ENCODE measurements at places on chromosomes 4 and X.

- DNase-seq: no peak
Observed at GRCh38 chrX:11254417-11255109, 38.6 kb upstream of the AMELX start.

- no peak for DNase-seq
Observed at GRCh38 chr4:41176340-41176739, 38.0 kb downstream of the APBB2 start.

GRCh38 chrX:104270916-104271512 is 16.3 kb upstream of the ESX1 start:
- DNase-seq: no peak

- no peak for DNase-seq
Observed at GRCh38 chr4:128639541-128640270, 169.8 kb upstream of the JADE1 start.

GRCh38 chrX:118745570-118745969 is 18.2 kb downstream of the IL13RA1 start:
- no peak for DNase-seq

GRCh38 chrX:9866633-9867032 is 80.4 kb downstream of the SHROOM2 start:
- no peak for DNase-seq

DNA sequence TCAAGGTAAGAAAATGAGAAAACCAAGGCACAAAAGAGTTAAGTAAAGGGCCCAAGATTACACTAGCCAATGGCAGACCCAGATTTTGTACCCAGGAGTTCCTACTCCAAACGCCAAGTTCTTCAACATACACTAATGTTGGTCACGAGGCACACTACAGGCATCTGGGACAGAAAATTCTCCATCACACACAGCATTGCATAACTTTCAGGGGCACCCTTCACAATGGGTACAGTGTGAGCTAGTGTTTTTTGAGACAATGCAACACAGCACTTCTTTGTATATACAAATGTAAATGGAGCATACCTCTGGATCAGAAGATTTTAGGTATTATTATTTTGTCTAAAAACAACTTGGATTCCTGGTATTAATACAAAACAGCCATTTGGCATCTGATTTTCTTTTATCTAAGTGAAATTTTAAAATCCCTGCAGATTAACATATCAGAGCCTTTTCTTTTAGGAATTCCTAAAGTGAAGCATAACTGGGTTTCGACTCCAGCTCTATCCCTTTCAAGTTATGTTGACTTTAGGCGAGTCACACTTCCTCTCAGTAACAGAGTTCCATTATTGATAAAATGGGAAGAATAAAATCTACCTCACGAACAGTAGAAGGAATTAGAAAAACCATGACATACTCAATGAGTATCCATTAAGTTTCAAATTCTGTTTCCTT is 41.1 kb downstream of the ADGRA3 start:
- DNase-seq: no peak

DNA sequence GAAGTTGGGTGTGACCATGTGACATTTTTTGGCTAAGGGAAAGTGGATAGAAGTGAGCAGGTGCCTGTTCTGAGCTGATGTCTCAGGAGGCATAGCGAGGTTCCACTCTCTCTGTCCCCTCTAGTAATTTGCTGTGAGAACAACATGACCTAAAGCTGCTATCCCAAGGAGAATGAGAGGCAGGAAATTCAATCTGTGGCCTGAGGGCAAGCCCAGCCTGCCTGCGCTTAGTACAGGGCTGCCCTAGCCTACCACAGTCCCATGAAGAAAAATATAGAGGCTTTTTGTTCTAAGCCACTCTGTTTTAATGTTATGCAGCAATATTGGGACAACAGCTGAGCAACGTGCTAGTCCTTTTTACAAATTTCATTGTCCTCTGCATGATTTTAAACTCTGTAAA is 193.1 kb downstream of the LDB2 start:
- DNase-seq: no peak

DNA sequence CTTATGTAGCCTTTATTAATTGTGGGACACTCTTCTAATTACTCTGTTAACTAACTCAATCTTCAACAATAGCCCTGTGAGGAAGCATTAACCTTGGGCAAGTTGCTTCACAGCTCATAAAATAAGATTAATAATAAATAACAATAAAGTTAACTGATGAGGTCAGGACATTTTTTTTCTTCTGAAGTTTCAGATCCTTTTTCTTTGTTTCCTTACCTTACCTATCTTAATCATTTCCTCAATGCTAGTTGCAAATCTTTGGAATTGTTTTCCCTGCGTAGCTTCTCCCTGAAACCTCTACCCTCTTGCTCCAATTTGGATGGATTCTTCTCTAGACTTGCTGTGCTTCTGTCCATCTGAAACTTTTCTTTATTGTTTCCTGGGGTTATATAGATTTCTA is 17.5 kb upstream of the PLAC8 start:
- DNase-seq: no peak

- no peak for DNase-seq
Observed at GRCh38 chr4:118171381-118171780, 137.1 kb downstream of the NDST3 start.

DNA sequence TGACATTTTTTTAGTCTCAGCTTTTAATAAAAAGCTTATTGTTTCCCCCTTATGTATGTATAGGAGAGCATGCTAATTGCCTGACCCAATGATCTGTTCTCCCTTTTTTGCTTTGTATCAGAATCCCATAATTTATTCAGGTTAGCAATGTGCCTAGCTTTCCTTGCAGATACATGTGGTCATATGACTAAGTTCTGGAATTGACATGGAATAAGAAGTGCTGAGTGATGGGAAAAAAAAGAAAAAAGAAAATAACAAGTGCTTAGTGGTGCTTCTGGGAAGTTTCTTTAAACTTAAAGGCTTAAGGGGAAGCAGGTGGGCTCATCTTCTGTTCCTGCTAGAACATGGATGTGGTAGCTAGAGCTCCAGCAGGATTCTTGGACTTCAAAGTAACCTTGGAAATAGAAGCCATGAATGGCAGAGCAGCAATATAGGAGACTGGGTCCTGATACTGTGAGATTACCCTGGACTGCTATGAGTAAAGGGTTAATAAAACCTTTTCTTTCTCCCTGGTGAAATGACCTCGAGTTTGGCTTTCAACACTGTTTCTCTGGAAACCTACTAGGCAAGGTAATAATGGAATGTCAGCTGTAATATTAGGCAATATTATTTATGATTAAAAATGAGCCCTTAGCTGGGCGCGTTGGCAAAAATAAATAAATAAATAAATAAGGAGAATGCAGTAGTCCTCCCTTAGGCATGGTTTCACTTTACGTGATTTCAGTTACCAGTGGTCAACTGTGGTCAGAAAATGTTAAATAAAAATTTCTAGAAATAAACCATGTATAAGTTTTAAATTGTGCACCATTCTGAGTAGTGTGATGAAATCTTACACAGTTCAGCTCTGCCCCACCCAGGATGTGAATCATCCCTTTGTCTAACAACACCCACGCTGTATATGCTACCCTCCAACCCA is 16.7 kb upstream of the RBM41 start:
- DNase-seq: no peak

DNA sequence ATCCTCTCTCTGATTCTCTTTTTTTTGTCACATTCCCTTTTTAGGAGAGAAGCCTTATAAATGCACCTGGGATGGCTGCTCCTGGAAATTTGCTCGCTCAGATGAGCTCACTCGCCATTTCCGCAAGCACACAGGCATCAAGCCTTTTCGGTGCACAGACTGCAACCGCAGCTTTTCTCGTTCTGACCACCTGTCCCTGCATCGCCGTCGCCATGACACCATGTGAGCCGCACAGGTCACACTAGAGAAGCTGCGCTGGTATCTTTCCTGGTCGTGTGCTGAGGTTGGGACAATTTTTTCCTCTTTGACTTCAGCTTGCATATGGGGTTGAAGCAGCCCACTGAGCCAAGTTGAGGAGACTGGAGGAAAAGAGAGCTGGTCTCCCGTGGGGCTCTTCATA is 52.1 kb downstream of the KLF8 start:
- DNase-seq: no peak

DNA sequence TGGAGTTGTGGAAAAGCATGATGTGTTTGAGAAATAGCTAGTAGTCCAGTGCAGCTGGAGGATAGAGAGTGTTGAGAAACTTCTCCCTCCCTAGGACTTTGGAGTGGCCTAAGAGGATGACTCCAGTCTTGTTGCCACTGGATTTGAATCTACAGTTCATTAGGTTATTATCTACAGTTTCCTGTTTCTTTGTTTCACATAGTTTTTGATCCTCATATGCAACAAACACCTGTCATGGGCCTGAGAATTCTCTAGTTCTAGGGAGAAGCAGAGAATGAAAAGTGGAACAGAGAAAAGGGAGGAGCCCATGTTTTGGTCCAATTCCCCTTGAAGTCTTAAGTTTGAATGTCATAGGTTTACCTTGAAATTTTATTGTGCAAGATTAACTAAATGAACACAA is 73.6 kb upstream of the TBC1D9 start:
- no peak for DNase-seq

GRCh38 chr4:48137846-48138245 is 3.8 kb upstream of the TXK start:
- no peak for DNase-seq
